Mammary epithelial cell (primary cell): ENCODE measurements at places on chromosomes 7 and 10. TPM values are rescaled to one million over a fixed set of nuclear protein-coding genes. Genes with fewer than 3 reads are reported as not detected.

The GIMAP8 gene
- 1.2 TPM for polyA plus RNA-seq

The NXPH1 gene
- not detected for polyA plus RNA-seq

DNA sequence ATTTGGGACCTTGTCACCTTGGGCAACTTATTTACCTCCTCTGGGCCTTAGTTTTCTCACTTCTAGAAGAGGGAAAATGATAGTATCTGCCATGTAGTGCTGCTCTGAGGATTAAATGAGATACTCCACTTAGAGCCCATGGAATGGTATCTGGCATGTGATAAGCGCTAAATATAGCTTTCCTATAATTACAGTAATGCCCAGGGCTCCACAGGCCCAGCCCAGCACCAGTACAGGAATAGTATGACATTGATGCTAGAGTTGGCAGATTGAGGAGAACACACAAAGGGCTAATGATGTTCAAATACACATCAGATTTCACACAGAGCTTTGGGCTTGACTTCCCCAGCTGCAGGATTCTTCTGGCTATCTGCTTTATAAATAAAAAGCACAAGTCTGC is 34.9 kb downstream of the FAS start:
- DNase-seq, result no peak

GRCh38 chr10:96830511-96831199 is 1.4 kb upstream of the LCOR start:
- DNase-seq, result peak; percentile 71

DNA sequence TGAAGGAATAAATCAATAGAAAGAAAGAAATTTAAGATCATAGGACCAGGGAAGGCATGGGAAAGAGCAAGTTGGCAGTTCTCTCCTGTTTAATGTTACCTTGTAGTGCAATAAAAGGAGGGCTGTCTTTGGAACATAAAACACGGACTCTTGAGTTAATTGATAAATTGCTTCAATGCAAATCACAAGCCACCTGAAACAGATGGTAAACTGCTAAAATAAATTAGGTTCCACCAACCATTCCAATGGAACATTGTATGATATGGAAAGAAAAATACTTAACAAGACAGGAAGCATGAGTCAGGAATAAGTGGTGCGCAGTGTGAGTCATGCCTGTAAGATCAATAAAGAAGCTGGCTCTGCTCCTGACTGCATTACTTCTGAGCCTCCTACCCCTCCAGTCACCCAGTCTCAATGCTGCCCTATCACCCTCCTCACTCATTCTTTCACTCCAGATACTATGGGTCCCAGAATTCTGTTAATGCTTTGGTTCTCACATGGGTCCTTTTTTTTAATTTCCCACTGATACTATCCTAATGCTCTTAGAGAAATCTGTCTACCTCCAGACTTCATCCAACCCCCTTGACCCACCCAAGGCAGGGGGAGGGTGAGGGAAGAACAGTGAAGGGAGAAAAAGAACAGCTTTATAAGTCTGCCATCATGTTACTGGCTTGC is 78.9 kb downstream of the LRRC17 start:
- peak; percentile 89 for DNase-seq

The PRLHR gene
- polyA plus RNA-seq, result not detected

The XPNPEP1 gene
- 152 TPM for polyA plus RNA-seq

The TRA2A gene
- polyA plus RNA-seq, result 34.6 TPM

DNA sequence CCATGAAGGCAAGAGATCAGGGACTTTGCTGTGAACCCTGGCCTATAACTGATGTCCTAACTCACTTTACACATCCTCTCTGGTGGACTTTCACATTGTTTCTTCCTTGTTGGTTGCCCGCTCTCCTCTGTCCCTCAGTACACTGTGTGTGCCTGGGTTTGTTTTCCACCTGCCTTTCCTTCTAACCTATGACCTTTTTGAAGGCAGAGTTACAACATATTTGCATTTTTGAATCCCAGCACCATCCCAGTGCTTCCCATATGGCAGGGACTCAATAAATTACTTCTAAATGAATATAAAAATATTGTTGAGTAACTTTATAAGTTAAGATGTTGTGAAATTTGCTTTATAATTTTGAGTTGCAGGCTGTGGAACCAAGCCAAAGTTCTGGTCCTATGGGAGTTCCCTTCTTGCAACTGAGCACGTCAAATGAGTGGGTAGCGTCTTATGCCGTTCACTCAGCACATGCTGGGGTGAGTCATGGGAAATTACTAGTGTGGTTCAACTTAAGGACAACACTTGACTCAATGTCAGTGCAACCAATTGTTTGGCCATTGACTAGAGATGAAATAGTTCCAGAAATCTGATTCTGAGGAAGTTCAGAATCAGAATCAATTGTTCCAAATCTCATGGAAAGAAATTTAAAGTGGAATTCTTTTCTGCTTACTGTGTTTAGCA is 250.9 kb downstream of the TWIST1 start:
- DNase-seq, result peak; percentile 99

DNA sequence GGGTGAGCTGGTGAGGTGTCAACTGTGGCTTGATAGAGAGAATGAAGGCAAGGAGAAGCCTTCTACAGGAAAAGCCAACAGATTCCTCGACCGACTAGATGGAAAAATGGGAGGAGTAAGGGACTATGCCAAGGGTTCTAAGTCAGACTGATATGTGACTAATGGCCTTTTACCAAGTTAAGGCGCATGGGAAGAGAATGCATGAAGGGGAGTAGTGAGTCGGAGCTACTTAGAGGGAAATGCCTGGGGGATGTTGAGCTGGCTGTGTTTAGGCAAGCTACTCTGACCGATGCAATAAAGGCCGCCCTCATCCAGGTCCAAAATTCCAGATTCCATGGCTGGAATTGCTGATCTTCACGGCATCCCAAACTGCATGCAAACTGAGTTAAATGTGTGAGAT is 48.2 kb downstream of the APBB1IP start:
- DNase-seq, result peak; percentile 20

GRCh38 chr7:1103009-1103788 is 15.3 kb downstream of the GPER1 start:
- no peak for DNase-seq

GRCh38 chr10:23341004-23341403 is 3.6 kb downstream of the C10orf67 start:
- no peak for DNase-seq

GRCh38 chr10:50884302-50884701 is 1.1 kb downstream of the A1CF start:
- DNase-seq, result no peak

- DNase-seq, result no peak
Observed at GRCh38 chr10:13340626-13341376, 7.3 kb downstream of the SEPHS1 start.

DNA sequence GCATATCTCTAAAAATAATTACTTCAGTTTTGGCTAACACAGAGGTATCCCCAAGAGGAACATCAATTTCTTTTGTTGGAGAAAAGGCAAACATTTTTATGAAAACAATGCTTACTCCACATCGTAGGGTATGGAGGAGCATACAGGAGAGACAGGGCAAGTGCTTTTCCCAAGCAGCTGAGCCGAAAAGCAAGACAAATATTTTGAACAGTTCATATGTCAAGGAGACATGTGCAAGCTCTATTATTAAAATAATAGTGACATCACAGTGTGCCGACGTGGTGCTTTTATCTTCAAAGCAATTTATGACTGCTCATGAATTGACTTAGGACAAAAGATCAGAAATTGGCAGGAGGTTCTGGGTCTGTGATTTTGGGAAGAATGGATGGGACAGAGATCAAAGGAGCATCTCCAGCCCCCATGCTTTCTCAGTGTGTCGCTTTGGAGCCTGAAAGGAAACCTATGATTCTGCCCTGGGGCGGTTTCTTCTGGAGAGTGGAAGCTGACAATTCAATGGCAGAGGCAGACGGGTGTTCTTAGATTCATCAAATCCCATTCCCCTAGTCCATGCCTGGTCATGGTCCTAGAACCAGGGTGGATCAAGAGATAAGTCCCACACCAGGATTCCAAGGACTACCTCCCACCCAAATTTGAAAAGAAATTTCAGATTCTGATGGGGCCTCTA is 97.1 kb downstream of the JCAD start:
- no peak for DNase-seq

DNA sequence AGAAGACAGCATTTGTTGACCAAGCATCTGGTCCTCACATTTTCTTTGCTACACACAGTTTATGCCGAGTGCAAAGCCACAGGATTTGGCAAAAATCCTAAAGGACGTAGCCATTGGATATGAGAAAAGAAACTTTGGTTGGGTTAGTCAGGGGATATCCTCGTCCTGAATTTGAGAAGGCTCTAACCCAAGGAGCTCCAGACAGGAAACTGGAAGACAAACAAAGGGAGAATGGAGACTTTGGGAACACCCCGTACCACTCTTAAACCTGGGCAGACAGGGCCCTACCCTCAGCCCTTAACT is 146.6 kb upstream of the FRMD4A start:
- no peak for DNase-seq

GRCh38 chr10:74121368-74121767 is 29.3 kb downstream of the AP3M1 start:
- no peak for DNase-seq

DNA sequence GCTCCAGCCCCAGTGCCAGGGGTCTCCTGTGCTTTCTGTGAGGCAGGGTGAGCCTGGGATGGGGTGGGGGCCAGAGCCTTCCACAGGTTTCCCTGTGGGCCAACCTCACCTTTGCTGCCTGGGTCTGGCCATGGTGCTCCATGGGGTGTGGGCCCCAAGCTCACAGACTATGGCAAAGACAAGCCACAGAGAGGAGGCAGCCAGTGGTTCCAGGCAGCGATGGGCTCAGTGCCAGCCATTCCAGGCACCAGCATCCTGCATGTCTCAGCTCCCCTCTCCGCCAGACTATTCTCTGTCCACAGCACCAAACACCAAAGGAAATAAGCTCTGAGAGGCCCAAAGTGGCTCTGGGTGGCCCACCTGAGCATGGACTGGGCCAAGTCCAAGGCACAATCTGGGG is 133.5 kb downstream of the PTPN20 start:
- DNase-seq, result no peak
